ENCODE measurements at places on chromosomes 2 and 18.

- DNase-seq = no peak
Observed at GRCh38 chr2:17901246-17901645, 22.8 kb downstream of the KCNS3 start.

- no peak for DNase-seq
Observed at GRCh38 chr2:99485824-99486223, 4.0 kb downstream of the REV1 start.

DNA sequence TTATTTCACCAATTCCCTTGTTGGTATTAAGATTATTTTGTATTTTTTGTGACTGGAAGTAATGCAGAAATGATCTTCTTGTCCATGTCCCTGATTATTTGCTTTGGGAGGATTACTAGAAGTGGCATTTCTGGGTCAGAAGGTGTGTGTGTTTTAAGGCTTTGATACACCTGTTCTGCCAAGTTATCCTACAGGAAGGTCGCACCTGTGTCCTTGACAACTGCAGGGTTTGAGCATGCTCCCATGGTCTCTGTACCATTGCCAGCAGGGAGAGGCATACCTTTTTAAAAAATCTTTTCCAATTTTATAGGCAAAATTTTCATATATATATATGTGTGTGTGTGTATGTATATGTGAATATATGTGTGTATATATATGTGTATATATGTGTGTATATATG, 29.7 kb downstream of the KDM3A start:
- DNase-seq = no peak

DNA sequence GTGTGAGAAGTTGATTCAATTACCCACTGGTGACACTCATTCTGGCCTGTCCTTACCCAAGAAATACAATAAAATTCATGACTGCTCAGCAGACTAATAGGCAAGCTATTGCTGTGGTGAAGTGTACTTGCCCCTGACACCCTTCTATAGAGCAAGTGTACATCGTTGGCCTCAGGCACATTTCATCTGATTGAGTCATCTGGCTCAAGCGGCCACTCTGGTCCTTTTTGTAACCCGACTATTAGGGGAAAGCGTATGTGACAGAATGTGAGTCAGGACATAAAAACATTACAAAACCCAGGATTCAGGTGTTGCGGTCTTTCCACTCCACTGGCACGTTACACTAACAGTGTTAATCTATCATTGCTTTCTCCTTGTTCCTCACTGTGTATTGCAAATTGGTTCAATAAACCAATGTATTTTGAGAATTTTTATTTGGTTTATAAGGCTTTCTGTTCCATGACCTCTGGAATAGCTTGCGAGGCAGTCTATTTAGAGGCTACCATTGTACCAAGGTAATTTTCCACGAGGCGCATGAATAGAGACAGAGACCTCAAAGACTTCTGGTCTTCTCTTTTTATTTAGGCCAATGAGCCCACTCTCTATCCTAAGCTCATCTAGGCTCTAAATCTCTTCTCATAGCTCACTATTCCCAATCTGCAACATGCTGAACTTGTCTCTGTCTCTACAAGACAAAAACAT, 10.2 kb upstream of the TTC32 start:
- DNase-seq = no peak

DNA sequence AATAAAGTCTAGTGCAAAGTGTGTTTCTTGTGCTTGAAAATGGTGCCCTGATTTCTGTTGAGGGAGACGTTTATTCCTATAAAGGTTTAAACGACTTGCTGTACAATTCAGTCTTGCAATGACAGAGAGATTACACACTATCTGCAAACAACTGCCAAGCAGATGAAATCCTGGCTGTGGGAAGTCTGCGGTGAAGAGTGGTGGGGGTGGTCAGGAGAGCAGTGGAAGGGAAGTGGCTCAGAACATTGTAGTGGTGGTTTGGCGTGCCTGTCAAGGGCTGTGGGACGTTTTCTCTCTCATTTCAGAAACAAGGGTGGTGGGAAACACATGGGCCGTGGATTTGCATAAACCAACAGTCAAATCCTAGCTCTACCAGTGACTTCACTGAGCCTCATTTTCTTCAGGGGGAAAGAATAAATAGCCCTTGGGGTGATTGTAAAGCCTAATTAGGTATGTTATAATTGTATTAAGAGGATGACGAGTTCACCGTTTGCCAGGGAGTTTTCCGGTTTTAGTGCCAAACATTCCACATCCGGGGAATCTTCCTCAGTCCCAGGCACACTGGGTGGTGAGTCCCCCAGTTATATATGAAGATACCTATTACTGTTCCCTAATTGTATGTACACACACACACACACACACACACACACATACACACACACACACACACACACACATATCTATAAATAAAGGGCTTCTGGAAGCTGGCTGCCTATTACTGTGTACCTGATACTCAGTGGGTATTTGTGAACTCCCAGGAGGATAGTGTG, 115.0 kb downstream of the SPTBN1 start:
- DNase-seq = peak; percentile 80

- DNase-seq = no peak
Observed at GRCh38 chr2:226426292-226426736, 373.3 kb downstream of the IRS1 start.

DNA sequence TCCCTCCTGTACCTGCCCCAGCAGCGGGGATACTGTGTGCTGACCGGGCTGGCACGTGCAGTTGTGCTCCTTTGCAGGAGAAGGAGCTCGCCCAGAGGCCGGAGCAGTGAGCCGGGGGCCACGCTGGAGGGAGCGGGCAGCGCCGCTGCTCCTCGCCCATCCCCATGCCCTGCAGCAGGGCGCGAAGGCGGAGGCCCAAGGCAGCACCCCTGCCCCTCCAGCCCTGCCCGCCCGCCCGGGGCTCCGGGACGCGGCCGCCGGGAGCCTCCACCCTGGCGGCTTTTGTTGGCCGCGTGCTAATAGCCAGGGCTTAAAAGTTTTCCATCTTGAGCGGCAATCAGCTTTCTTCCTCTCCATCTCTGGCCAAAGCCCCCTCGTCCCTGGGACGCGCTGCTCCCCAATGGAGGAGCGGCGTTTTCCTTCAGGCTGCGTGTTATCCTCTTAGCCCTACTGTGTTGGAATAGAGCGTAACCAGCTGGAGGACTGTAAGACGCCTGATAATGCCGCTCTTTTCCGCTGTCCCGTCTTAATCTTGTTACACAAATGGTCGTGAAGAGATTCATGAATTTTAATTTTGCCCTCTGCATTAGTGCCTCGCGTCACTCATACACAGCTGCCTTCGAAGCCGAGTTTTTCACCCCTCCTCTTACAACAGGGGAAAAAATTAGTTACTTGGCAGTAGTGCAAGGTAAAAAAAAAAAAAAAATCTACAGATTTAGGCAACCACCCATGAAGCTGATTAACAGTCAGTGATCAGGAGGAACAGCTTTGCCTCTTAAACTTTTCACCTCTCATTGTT, 172.9 kb upstream of the SIX3 start:
- no peak for DNase-seq

GRCh38 chr2:273333-273732, 8.6 kb downstream of the ACP1 start:
- no peak for DNase-seq

- no peak for DNase-seq
Observed at GRCh38 chr2:72846171-72847095, 20.6 kb upstream of the EXOC6B start.

DNA sequence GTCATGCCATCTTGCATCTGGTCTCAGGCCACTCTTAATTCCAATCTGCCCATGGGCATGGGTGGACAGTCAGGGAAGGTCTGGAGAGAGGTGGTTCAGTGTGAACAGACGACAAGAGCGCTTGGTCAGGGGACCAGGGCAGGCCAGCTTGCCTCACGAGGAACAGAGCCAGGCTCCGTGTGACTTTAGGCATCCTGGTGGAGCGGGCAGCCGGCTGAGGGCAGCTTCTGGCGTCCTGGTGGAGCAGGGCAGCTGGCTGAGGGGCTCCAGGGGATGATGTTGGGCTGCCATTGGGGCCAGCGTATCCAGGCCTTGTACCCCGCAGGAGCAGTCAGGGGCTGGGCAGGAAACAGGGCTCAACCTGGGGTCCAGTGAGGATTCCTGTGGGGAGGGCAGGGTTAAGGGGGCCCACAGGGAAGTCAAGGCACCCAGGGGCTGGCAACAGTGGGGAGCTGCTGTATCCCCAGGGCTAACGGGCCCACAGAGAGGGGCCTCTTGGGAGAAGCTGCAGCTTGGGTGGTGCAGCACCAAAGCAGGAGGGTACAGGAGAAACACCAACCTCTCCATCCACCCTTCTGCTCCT, 197.9 kb upstream of the TWIST2 start:
- no peak for DNase-seq

DNA sequence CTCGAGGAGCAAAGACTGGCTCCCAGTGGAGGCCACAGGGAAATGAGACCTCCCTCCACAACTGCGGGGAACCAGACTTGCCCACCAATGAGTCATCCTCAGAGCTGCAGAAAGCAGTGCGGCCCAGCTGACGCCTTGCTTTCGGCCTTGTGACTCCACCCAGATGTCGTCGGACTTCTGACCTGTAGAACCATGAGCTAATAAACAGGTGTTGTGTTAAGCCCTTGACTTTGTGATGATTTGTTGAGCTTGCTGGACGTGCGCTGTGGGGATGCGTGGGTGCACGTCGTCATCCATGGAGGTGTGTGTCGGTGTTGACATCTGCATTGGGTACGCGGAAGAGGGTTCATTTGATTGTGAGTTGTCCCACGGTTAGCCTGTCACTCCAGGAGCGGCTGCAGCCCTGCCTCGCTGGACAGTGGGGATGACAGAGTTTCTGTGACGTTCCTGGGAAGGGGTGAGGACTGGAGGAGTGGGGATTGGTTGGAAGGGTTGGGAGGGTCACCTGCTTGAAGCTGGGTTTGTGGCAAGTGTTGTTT, 154.1 kb downstream of the SH3BP4 start:
- DNase-seq = no peak

DNA sequence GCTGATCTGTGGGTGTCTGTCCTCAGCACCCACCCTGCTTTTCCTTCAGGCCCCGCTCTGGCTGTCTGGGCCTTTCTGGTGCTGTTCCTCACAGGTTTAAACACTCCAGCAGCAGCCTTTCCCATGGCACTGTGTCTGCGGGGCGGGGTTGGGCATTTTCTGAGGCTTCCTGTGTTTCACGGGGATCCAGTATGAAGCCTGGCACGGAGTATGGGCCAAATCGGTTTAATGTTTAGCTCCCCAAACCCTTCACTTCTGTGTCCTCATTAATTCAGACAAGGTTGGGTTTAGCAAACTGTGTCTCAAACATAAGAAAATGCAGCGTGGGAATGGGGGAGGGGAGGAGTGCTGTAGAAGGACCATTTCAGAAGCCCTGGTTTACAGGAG, 44.9 kb downstream of the HPCAL1 start:
- no peak for DNase-seq

DNA sequence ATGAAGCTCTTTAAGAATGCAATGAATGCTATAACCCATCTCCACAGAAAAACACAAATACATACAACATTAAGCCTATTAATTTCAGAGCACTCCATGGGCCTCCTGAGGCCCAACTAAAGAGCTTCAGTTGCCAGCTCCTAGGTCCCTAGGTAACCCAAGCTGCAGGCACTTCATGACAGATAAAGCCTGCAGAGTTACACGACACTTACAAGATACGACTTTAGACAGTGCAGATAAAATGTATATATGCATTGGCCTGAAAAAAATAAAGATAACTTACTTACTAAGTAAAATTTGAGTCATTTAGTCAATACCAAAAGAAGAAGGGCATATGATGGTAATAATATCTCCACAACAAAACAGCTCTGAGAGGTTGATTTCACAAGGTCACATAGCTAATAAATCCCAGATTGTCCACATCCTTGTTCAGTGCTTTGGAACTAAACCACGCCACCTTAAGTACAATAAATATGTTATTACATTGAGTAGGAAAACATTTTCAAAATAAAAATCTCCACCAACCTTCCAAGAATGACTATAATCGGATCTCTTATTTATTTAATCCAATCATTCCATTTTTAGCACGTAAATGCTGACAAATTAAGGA, 3.4 kb downstream of the MAP4K3 start:
- no peak for DNase-seq

Measured in SIG-M5 (cell line).